ENCODE measurements at places on chromosomes 6 and 20.
A peak's percentile ranks its signal among the peaks of the same experiment; 100 is the strongest.

- DNase-seq, result no peak
Observed at GRCh38 chr6:125658136-125658535, 91.3 kb upstream of the HEY2 start.

- DNase-seq, result no peak
Observed at GRCh38 chr20:45792317-45793118, 764 bp downstream of the DNTTIP1 start.

DNA sequence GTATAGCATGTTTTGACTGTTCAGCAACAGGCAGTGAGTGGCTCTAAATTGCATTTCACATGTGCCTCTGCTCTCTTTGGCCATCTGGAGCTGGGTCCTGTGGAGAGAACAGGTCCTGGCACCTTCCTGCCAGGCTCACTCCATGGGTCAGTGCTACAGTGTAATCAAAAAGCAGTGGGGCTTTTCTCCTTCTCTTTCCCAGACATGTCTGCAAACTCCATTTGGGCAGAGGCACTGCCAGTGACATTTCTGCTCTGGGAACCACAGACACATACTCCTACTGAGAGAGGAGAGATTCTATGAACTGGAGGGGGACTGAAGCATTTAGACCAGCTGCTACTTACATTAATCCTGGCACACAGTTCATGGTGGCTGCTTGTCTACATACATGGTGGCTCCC, 68.3 kb upstream of the TRAF3IP2 start:
- DNase-seq, result no peak

DNA sequence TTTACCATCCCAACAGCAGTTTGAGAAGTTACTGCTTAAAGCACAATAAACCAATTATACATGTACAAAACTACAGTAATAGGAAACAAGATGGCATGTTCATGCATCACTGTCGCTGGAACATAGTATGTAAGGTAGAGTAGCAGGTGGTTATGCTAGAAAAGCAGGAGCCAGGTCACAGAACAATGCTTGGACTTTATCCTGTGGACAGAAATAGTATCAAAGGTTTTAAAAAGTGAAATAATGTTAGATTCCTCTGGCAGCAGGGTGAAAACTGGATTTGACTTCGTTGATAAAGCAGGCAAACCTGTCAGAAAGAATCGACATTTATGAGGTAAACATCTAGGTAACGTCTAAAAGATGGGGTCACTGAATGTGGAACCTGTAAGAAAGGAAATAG, 2.5 kb downstream of the BLOC1S5 start:
- no peak for DNase-seq

GRCh38 chr6:111173946-111174345, 86.6 kb downstream of the SLC16A10 start:
- DNase-seq, result no peak

DNA sequence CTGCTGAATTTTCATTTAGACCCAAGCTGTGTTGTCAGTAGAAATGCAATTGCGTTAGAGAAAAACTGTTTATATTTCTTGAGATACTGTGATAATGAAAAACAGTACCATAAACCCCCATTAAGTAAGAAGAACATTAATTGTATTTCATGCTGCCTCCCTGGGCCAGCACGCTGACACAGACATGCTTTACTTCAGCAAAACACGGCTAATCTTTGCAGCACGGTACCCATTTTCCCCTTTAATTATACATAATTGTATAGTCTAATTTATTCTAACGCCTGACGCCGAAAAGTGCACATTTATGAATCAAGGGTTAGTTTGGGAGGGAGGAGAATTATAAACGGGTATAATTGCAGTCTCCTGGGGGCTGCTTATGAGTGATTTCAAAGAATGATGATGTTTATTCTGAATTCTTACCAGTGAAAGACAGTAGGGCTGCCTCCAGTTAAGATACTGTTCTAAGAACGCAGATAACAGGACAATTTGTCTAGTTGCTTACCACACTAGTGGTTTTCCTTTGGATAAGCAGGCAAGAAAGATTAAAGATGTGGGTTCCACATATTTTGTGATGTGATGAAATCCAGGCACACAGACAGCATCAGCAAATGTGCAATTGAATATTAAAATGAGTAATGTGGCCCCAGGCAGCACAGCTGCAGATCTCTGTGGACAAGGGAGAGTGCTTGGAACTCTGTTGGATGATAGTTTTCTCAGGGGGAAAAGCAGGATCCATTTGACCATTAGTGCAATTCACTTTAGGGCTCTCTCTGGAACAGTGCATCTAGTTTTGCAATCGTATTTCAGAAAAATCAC, 4.7 kb upstream of the SULF2 start:
- DNase-seq, result peak; percentile 48

GRCh38 chr20:63464289-63464635, 8.2 kb downstream of the KCNQ2 start:
- no peak for DNase-seq

DNA sequence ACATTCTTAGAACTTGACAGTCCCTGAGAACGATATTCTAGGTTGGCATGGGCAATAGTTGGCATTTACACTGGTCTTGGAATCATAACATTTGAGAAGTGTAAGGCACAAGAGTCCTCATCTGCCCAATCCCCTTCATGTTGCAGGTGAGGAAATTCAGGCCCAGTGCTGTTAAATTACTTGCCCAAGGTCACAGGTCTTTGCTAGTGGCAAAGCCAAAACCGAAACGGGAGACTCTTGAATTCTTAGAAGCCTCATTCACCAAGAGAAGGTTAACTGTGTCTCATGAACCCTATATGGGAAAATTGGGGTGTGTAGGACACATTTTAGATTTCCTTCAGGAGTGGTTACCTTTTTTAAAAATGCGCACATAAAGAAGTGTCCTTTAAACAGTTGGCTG, 7.2 kb downstream of the E2F3 start:
- DNase-seq, result no peak

- no peak for DNase-seq
Observed at GRCh38 chr6:75532521-75532920, 38.9 kb upstream of the FILIP1 start.

- no peak for DNase-seq
Observed at GRCh38 chr6:2708456-2708855, 42.3 kb downstream of the MYLK4 start.

GRCh38 chr6:139528471-139528870, 154.0 kb upstream of the CITED2 start:
- no peak for DNase-seq

GRCh38 chr6:52672412-52673025, 1.6 kb downstream of the TMEM14A start:
- no peak for DNase-seq

- no peak for DNase-seq
Observed at GRCh38 chr20:47249913-47250312, 106.6 kb downstream of the ZMYND8 start.

GRCh38 chr6:160337301-160337700, 10.9 kb upstream of the SLC22A3 start:
- peak; percentile 22 for DNase-seq

GRCh38 chr6:20438462-20439070, 36.9 kb downstream of the E2F3 start:
- DNase-seq, result no peak
